RCC 7860 (cell line): ENCODE measurements at places on chromosomes 6 and 20.

- no peak for DNase-seq
These were observed 28.4 kb upstream of the BAG2 start for GRCh38 chr6:57143690-57144089.

DNA sequence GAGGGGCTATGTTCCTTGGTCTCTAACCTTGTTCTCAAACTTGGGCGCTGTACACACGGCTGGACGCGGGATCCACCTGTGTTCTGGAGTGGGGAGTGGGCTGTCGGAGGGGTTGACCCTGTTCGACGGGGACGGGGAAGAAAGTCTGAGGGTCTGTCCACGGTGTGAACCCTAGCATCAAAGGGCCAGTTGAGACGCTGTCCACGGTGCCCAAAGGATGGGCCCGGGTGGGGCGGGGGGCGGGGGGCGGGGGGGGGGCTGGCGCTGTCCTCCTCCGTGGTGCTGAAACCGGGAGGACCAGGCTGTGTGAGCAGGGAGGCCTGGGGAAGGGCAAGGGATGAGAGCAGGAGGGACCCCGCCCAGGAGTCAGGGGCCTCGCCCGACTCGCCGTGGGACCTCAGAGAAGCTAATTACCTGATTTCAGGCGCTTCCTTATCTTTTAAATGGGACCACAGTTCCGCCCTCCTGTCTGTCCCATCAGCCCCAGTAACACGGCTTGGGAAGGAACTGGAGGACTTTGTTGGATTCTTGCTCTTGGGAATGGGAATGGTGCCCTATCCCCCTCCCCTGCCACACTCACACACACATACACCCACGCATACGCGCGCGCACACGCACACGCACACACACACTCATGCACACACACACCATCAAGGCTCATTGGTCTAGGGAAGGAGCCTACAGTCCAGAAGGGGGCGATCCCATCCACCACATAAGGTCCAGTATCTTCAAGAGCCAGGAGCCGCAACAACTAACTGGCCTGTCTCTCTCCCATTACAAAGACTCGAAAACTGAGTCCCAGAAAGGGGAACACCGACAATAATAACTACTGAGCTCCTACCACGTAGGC is 1.0 kb upstream of the VSTM2L start:
- peak; percentile 28 for DNase-seq

- DNase-seq, result peak; percentile 4
These were observed 945 bp downstream of the TENT5A start for GRCh38 chr6:81751388-81752083.

GRCh38 chr6:79077715-79078074 is 359 bp downstream of the PHIP start:
- no peak for DNase-seq

GRCh38 chr20:7883309-7883708 is 56.9 kb downstream of the HAO1 start:
- DNase-seq, result no peak

DNA sequence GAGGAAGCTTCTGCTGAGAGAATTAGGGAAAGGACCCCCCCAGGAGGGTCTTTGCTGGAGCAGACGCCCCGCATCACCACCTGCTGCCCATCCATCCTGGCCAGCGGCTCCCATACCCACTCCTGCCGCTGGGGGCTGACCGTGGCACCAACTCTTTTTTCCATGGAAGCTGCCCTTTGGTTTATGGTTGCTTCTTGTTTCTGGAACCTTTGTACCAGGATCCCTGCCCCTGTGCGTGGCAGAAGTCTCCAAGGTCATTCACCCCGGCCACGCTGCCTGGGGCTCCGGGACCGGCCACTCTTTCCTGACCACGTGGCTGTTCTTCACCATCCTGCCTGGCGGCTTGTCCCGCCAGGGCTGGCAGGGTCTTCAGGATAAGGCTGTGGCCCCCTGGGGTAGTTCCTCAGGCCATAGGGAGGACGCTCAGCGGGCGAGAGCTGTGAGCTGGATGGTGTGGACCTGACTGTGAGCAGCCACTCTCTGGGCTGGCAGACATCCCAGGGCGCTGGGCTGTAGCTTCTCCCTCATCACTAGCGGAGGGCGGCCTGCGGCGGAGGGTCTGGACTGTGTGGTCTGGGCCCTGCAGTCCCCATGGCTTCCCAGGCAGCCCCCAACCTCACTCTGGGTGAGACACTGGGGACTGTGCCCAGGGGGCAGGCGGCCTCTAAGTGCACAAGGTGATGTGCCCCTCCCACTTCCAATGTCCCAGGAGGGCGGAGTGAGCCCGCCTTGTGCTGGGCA is 22.8 kb upstream of the RBBP8NL start:
- no peak for DNase-seq
